ENCODE measurements at places on chromosomes 12 and 14.

DNA sequence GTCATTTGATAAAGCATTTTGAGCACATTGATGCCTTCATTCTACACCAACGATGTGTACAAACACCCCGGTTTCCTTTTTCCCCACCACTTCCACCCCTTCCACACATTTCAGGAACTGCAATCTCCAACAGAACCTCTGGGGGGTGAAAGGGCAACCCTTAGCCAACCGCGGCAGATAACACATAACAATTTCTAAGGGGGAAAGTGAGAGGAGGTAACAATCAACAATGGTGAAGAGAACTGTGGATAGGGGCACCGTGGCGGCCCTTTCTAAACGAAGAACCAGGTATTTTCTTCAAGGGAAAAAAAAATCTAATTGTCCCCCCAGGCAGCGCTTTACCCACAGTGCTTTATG lies 1.1 kb downstream of the KITLG start:
- DNase-seq: peak; percentile 50

GRCh38 chr12:108511633-108512540 lies 3.2 kb upstream of the FICD start:
- DNase-seq: peak; percentile 63

- no peak for DNase-seq
Measured at GRCh38 chr14:87175175-87175574, 817.8 kb downstream of the GALC start.

GRCh38 chr12:93759512-93760081 lies 82.4 kb downstream of the CRADD start:
- no peak for DNase-seq

DNA sequence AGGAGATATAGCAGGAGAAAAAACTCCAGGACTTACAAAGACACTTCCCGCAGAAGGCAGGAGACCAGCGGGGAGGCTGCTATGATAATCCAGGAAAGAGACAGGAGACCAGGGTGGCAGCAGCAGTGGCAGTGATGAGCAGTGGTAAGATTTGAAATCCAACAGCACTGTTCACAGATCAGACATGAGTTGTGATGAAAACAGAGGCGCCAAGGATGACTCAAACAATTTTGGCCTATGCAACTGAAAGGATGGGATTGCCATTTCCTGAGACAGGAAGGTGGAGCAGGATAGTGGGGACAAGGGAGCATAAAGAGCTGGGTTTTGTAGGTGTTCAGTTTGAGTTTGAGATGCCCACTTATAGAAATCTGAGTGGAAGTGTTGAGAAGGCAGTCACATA lies 108.6 kb upstream of the DYRK2 start:
- no peak for DNase-seq

GRCh38 chr12:29208060-29208459 lies 59.0 kb downstream of the FAR2 start:
- DNase-seq: no peak

- DNase-seq: no peak
Measured at GRCh38 chr14:31544816-31545215, 16.4 kb upstream of the NUBPL start.

DNA sequence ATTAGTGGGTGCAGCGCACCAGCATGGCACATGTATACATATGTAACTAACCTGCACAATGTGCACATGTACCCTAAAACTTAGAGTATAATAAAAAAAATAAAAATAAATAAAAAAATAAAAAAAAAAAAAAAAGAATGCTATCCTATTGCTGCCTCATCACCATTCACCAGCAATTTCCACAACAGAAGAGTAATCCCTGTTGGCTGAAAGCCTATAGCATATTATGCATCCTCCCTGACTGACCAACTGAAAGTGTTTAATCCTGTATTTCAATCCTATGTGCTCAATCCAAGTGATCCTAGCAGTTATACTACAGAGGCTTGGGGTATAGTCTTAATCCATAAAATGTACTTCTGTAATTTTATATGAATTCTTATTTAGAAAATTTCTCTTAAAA lies 18.5 kb downstream of the DICER1 start:
- DNase-seq: no peak
